Endodermal cell (in vitro differentiated cells): ENCODE measurements at places on chromosomes 3 and 15.

- DNase-seq = no peak
These were observed 492.6 kb downstream of the LPP start for GRCh38 chr3:188646592-188646991.

DNA sequence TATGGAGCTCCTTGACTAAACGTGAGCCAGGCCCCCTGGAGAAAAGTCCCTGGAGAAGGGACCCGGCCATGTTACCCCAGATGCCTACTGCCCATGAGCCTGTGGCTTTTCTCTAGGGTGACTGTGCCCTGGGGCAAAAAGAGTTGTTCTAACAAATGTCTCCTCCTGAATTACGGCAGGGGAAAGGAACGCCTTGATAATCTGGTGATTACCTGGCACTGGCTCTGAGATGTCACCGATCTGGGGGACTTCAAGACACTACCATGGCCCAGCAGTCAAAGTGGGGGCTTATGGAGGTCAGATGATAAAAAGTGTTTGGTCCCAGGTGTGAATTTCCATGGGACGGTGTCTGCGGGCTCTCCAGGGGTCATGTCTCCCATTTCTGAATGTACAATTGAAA lies 140.7 kb downstream of the KLF13 start:
- peak; percentile 9 for DNase-seq

DNA sequence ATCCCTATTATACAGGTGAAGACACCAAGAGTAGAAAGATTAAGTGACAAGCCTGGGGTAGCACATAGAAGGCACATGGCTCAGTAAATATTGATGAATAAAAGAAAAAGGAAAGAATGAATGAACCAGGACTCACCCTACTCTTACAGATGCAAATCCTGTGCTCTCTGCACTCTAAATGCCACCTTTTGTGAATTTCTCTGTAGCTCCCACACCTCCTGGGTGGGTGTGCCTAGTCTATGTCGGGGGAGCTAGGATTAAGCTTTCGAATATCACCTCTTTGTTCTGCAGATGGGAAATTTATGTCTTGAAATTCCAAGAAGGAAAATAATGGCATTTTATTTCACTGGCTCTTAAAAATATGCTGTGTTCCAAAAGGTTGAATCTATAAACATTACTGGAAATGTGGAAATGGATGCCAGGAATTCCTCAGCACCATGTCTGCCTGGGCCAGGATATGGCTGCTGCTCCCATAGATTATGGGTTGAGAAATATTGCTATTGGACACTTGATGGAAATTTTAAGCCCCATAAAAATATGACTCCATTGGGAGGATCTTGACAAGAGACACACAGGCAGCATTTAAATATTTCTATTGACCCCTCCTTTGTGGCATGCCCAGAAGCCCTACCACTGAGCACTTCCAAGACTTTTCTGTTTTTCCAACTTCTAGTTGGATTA lies 43.3 kb downstream of the CCNB2 start:
- no peak for DNase-seq

GRCh38 chr3:74217467-74217866 lies 397.0 kb downstream of the CNTN3 start:
- no peak for DNase-seq

DNA sequence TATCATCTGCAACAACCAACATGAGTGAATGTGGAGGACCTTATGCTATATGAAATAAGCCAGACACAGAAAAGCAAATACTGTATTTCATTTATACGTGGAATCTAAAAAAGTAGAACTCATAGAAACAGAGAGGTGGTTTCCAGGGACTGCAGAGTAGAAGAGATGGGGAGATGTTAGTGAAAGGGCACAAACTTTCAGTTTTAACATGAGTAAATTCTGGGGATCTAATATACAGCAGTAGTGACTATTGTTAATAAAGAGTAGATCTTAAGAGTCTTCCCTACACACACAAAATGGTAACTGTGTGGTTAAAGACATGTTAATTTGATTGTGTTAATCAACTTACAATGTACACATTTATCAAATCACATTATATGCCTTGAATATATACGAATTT lies 20.9 kb upstream of the MELTF start:
- DNase-seq = no peak
